K562 (cell line): ENCODE measurements at places on chromosomes 13 and 19.
A peak's percentile ranks its signal among the peaks of the same experiment; 100 is the strongest.

DNA sequence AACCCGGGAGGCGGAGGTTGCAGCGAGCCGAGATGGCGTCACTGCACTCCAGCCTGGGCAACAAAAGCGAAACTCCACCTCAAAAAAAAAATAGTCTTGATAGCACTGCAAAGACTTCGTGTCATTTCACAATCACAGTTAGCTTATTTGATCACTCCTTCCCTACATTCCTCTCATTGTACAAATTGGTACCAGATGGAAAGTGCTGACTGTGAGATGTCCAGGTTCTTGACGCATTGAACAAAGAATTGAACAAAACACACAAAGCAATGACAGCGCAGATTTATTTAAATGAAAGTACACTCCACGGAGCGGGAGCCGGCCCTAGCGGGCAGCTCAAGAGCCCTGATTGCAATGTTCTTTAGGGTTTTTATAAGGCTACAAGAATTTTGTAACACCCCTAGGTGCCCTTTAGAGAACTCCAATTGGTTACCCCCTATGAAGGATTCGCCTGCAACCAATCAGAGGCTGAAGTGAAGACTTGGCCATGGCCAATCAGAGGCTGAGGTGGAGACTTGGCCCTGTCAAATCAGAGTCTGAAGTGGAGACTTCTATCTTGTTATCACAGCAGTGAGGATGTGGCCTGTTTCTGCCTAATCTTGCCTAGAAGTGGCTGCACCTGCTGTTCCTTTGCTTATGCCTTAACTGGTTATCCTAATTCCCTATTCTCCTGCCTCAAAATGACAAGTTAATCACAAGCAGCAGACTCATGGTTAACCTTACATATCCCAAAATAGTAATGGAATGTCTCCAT, 16.7 kb downstream of the ZNF556 start:
- DNase-seq = no peak

- no peak for DNase-seq
Observed at GRCh38 chr19:45049073-45049736, 10.4 kb downstream of the CLASRP start.

- DNase-seq = no peak
Observed at GRCh38 chr13:40185414-40185813, 481.0 kb downstream of the FOXO1 start.

- peak; percentile 34 for DNase-seq
Observed at GRCh38 chr19:28609091-28609755, 603.7 kb downstream of the UQCRFS1 start.

- DNase-seq = no peak
Observed at GRCh38 chr13:111289251-111289650, 31.2 kb upstream of the TEX29 start.

- no peak for DNase-seq
Observed at GRCh38 chr19:32997716-32998355, 25.8 kb downstream of the FAAP24 start.

DNA sequence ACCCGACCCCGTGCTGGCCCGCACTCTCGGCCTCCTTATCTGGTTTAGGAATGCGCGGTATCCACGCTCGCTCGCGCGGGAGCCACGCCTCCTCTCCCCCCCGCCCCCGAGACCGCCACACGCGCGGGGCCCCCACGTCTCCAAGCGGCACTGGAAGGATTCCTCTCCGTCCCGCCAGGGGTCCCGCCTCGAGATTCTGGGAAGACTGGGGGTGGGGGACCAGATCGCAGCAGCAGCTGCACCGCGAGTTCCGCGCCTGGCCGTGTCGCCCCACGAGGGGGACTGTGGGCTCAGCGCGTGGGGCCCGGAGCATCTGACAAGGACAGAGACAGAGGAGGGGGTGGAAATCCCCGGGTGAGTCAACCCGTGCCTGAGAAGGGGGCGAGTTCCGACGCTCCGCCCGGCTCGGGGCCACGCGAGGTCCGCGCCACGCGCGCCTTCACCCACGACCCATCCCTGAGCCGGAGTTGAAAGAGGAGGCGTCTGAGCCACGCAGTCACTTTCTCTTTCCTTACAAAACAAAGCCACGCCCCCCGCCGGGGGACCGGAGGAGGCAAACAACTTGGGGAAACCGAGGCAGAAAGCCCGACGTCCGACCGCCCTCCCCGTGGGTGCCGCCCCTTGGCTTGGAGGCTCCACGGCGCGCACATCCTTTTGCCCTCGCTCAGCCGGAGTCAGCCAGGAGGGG, 814 bp downstream of the S1PR2 start:
- no peak for DNase-seq

- DNase-seq = no peak
Observed at GRCh38 chr13:113628291-113629270, 29.4 kb downstream of the ATP4B start.

GRCh38 chr19:43581467-43581866, 5.9 kb downstream of the PINLYP start:
- DNase-seq = no peak

- DNase-seq = no peak
Observed at GRCh38 chr19:57642396-57643046, 9.6 kb downstream of the ZNF211 start.

DNA sequence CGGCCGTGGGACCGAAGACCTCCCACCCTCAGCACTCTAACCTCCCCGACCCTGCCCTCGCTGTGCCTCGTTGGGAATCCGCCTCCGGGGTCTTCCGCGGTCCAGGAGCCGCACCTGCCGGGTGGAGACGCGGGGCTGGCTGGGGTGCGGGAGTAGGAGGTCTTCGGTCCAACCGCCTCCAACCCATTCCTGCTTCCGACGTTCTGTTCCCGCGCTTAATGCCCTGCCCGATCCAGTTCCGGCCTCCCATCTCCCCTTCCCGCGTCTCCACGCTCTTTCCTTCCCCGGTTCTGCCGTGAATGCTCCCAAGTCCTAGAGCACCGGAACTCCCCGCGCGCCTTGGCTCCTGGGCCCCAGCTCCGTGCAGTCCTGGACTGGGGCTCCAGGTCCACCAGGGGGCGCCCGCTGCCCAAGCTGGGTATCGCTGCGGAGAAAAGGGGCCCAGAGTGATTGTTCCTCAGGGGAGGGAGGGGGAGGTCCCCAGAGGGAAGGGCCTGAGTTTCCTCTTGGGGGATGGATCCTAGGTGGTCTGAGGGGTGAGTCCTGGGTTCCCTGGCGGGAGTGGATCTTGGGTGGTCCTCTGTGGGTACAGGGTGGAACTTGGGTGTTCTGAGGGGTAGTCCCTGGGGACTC, 14.1 kb upstream of the TNFSF9 start:
- DNase-seq = peak; percentile 86

- no peak for DNase-seq
Observed at GRCh38 chr19:30135797-30136196, 193.8 kb downstream of the URI1 start.

- DNase-seq = no peak
Observed at GRCh38 chr13:49615836-49616675, 12.3 kb upstream of the ARL11 start.

GRCh38 chr19:17830567-17831418, 9.5 kb upstream of the INSL3 start:
- peak; percentile 92 for DNase-seq

DNA sequence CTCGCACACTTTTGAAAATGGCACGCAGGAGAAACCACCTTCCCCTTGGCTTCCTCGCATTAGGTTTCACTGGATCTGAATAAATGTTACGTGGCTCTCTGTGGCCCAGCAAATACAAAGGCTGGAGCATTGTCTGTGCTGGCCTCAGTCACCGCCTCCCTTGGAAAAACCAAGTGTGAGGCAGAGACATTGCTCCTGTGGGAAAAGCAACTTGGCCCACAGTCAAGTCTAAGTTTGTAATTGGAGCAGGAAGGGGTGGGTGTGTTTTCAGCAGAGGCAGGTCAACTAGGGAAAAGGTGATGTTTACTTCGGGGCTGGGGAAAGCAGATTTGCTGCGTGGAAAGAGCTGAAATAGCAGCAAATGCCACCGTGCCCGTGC, 101.6 kb downstream of the IRS2 start:
- no peak for DNase-seq

- peak; percentile 53 for DNase-seq
Observed at GRCh38 chr13:45362939-45363338, 22.0 kb upstream of the TPT1 start.

DNA sequence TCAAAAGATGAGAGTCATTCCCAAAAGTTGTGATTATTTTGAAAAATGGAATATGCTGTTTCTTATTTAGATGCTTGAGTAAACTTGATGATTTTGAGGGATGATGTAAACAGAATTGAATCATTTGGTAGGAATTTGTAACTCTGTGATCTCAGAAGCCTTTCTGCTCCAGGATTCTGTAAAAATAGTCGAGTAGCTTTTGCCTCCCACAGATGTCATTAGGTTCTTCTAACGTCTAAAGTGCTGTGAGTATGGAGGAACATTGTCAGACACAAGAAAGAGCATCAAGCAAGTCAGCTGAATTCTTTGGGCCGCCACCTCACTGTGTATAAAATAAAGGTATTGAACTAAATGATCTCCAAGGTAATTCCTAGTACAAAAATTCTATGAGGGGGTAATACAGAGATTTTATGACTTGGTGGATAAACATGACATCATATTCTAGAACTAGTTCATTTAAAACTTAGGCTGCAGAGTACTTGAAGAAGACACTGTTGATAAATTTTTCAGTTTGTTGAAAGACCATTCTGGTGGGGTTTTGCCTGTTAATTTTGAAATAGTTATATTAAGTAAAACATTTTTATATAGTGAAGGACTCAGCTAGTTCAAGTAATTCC, 1.4 kb upstream of the GPR183 start:
- DNase-seq = no peak

DNA sequence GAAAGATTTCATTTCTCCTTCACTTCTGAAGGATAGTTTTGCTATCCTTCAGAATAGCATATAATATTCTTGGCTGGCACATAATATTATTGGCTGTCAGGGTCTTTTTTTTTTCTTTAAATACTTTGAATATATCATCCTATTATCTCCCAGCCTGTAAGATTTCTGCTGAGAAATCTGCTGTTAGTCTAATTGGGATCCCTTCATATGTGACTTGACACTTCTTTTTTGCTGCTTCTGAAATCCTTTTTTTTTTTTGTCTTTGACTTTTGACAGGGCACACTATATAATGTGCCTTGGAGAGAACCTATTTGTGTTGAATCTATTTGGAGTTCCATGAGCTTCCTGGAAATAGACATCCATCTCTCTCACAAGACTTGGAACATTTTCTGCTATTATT, 136.9 kb upstream of the UBL3 start:
- DNase-seq = no peak

DNA sequence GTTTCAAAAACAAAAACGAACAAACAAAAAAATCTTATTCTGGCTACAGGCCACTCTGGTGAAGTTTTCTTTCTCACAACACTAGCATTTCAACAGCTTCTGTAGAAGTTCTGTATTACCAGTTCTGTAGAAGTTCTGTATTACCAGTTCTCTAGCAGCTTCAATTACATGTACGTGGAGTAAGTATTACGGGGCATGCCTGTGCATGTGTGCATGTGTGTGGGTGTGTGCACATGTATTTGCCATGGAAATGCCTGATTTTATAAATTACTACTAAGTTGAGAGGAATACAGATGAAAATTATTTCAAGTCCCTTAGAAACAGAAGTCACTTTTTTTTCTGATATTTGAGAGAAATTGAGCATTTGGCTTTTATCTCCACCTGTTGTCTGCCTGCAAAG, 414.2 kb downstream of the FOXO1 start:
- DNase-seq = no peak

DNA sequence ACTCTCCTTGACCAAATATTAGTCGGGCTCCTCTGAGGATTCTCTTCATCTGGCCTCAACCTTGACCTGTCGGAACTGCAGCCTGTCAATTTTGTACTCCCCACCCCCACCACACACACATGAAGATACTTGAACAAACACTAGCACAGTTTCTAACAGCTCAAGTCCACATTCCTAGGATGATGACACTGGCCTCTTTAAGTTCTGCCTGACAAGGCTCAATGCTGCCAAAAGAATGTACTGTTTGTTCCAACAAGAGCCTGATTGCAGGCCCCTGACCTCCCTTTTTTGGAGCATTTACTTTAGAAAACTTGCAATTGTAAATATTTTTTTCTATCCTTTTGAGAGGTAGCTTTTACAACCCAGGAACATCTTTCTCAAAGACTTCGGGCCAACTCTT, 169.2 kb upstream of the IRS2 start:
- no peak for DNase-seq

DNA sequence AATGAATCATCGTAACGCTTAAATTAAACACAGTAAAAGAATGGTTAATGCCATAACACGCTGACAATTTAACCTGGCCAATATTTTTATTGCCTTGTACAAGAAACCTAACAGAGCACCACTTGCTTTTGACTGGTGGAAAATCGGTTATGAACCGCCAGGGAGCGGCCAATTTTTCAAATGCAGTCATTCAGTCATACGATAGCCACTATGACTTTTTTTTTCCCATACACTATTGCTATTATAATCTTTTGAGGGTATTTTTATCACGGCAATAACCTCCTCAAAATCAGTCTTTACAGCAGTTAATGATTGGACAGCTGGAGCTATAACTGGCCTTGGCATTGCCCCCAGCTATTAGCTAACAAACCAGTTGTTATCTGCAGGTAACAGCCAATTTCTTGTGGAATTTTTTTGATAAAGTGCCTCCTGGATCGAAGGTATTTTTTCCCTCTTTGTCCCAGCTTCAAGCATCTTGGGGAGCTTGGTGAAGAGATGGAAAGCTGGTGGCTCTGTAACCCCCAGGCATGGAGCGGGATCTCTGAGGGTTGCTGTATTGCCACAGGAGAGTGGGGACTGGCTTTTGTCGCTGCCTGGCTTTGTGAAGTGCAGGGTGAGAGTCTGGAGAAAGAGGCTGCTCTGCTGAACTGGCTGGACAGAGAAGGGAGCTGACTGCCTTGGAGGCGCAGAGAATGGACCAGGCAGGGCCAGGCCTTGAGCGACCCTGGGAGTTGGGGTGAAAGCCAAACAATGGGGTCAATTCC, 198.4 kb upstream of the ZNF536 start:
- no peak for DNase-seq

- no peak for DNase-seq
Observed at GRCh38 chr19:989381-990081, 5.4 kb downstream of the WDR18 start.

DNA sequence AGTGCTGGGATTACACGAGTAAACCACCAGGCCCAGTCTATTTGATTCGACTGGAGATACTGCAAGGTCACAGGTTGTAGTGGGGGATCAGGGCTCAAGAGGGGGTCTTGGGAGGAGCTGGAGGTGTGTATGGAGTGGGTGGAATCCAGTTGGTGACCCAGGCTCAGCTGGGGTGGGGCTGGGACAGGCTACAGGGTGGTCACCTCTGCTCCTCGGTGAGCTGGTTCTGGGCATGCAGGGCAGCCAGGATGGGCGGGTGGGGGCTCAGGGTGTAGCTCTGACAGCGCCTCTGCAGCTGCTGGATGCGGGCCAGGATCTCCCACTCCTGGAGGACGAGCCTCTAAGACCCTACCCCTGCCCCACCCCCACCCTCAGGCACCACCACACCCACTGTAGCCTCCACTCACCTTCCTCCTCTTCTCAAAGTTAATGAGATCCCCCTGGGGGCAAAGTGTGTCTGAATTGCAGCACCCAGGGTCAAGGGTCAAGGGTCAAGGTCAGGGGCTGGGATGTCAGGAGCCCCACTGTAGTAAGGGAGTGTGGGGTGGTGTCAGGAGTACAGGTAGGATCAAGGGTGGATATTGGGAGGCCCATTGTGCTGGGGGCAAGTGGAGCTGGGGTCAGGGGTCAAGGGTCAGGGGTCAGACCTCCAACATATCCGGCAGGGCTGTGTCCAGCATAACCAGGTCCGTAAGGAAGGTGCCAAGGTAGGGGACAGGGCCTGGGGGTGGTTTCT, 17.1 kb downstream of the RGL3 start:
- no peak for DNase-seq
